Fibroblast of the aortic adventitia (primary cell): ENCODE measurements at places on chromosomes 11 and 22.
A peak's percentile ranks its signal among the peaks of the same experiment; 100 is the strongest.

- no peak for DNase-seq
Measured at GRCh38 chr11:42967653-42968052, 344.1 kb upstream of the API5 start.

DNA sequence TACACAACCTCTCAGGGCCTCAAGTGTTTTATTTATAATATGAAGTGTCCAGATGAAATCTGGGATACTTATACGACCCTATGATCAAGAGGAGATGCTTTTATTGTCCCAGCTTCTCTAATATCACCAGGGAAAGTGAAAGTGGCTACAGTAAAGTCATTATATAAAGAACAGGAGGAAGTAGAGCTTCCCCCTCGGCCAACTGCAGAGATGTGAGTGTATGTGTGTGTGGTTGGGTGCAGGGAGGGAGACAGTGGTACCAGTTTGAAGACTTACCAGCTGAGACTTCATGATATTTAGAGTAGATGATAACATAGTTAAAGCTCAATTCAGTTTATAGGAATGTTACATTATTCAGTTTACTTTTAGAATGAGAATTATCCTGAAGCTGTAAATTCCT is 373.6 kb upstream of the DDI1 start:
- DNase-seq: no peak

GRCh38 chr22:47297261-47298016 is 535.0 kb downstream of the TBC1D22A start:
- no peak for DNase-seq

DNA sequence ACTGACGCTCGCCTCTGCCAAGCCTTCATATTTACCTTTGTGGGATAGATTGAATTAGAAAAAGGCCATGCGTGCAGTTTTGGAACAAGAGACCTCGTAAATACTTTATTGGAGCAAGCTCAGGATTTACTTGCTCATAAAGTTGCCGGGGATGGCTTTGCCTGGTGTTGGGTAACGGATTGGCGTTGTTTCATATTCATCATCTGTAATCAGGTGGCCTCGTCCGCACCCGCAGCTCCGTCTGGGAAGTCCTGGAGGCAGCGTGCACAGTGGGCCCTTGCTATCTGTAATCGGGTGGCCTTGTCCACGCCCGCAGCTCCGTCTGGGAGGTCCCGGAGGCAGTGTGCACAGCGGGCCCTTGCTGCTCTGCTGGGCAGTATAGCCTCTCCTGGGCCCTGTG is 1209.3 kb downstream of the BRD1 start:
- DNase-seq: no peak

- DNase-seq: peak; percentile 98
Measured at GRCh38 chr11:86551288-86552092, 120.9 kb downstream of the ME3 start.

DNA sequence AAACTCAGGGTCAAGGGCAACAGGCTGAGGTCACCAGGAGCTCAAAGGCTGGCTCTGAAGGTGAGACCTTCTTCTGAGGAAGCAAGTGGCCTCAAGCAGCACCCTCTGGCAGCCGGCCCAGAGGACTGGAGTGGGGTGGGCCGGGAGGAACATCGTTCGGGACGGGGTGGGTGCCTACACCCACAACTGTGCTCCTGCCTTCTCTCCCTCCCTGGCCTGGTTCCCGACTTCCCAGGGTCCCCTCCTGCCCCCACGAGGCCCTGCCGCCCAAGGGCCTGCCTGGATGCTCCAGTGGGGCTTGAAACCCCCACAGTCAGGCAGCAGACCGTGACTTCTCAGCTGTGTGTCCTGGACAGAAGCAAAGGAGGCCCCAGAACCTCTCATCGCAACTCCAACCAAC is 195.7 kb downstream of the IGLL1 start:
- no peak for DNase-seq

DNA sequence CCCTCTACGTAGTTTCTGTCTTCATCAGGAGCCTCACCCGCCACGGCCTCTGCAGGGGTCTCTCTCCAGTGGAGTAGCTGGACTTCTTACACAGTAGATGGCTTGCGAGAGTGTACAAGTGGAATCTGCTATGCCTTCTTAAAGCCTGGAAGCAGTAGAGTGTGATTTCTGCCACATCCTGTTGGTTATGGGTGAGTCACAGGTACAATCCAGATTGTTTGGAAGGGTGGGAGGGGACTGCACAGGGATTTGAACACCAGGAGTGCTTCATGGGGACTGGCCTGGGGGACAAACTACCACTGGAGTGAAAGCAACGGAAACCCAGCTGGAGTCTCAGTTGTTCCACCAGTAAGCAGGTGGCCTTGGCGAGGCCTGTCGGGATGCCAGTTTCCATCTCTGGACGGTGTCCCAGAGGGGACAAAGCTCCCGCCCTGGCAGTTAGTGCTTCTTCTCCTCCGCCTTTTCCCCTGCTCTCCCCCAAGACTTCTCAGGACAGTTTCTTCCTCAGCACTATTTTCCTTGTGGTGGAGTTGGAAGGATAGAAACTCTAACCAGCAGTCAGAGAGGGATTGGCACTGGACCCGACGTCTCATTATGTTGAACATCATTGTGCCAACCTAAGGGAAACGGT is 85.0 kb upstream of the RCN1 start:
- no peak for DNase-seq

DNA sequence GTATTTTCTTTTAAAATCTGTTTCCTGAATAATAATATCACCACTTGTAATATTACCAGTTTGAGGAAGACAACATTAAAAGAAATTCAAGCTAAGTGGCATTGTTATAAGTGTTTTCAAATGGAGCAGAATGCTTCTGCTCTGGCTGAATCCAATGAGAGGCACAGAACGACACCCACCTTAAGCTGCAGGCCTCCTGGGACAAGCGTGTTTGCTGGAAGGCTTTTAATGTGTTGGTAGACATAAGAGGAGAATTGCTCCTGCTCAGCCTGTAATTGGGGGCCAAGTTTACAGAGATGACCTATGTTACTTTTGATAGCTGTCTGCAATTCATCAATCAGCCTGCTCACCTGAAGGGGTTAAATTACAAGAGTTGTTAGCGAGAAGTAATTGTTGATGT is 242.2 kb downstream of the DCDC1 start:
- no peak for DNase-seq

DNA sequence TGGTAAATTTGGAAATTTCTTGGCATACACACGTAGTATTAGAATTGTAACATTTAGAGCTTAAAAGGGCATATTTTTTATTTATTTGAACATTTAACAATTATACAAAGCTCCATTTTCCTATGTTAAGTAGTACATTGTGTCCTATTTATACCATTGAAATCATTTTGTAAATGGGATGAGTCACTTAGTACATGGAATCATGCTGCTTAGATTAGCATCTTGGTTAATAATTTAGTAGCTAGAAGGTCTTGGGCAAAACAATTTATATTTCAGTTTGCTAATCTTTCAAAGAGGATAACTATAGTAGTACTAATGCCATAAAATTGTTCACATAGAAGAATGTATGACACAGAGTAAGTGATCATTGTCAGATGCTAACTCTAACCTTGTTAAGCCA is 450.1 kb upstream of the LUZP2 start:
- no peak for DNase-seq
